ENCODE measurements at places on chromosomes 11 and 22. TPM values are rescaled to one million over a fixed set of nuclear protein-coding genes. Genes with fewer than 3 reads are reported as not detected.

CENATAC gene
- 13.0 TPM for total RNA-seq

UBQLN3 gene
- total RNA-seq: not detected

MPZL3 gene
- 7.4 TPM for total RNA-seq

IGSF22 gene
- 0.06 TPM for total RNA-seq

PHF21B gene
- total RNA-seq: 0.07 TPM

ALDH3B2 gene
- not detected for total RNA-seq

IL10RA gene
- 0.46 TPM for total RNA-seq

BTBD18 gene
- not detected for total RNA-seq

ANGPTL5 gene
- total RNA-seq: not detected

PAMR1 gene
- total RNA-seq: 0.22 TPM

ELF5 gene
- not detected for total RNA-seq

C11orf52 gene
- 5.0 TPM for total RNA-seq

KRTAP5-1 gene
- total RNA-seq: not detected

SEPTIN5 gene
- 3.9 TPM for total RNA-seq

ISX gene
- total RNA-seq: not detected

SORL1 gene
- total RNA-seq: 7.8 TPM

Measured in epithelial cell of proximal tubule (primary cell).